AML-193 (cell line): ENCODE measurements at places on chromosomes 2 and 18.

DNA sequence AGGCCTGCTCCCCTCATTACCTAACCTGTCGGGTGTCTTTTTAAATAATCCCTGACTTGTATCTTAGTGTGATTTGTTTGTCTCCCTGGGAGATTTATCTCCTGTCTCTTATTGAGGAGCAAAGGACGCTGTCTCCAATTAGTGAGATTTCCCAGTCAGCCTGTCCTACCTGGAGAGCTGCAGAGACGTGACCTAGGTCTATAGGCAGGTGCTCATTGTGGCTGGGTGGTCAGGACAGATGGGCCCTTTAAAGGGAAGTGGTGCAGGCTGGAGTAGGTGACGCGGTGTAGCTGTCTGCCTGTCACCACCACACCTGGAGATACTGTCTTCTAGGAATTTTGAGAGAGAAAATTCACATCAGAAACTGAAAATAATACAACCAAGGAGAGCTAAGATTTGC lies 28.0 kb downstream of the PLB1 start:
- DNase-seq, result no peak

- DNase-seq, result no peak
Observed at GRCh38 chr2:132586101-132586511, 83.9 kb downstream of the LYPD1 start.

DNA sequence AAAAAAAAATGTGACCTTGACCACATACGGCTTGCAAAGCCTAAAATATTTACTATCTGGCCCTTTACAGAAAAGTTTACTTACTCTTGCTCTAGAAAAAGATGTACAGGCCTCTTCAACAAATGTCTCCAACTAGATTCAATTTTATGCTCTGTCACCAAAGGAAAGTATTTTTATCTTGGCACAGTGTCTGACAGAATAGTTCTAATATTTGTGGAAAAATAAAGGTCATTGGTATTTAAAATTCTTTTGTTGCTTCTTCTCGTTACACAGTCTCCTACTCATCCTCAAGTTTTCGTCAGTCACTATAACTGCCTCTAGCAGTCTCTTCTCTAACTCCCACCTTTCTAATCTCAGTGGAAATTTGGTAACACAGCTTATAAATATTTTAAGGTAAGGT lies 1.4 kb downstream of the RBKS start:
- DNase-seq, result no peak

GRCh38 chr2:127173057-127173456 lies 47.0 kb downstream of the CYP27C1 start:
- no peak for DNase-seq

DNA sequence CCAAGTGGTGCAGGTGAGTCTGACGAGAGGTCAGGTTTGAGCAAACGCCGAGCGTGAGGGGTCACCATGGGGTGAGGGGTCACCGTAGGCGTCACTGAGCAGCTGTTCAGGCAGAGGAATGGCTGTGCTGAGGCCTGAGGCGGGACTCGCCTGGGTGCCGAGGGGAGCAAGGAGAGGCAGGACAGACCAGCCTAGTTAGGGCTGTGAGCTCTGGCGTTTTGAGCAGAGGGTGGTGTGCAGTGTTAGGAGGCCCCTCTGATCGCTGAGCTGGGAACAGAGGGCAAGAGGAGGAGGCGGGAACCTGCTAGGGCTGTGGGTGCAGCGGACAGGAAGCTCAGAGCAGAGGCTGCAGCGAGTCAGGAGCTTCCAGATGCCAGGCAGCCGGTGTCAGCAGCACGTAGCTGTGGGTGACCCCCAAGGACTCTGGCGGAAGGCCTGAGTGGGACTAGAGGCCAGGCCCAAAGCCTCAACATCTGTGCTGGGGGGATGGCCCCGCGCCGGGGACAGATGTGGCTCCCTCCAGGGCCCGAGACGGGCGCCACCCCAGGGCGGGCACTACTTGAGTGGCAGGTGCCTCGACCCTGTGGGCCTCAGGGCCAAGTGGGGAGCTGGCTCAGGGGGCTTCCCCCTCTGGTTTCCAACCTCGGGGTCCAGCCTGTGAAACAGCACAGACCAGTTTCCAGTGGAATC lies 55.7 kb downstream of the KCNG2 start:
- DNase-seq, result no peak

- DNase-seq, result no peak
Observed at GRCh38 chr2:226300196-226300886, 499.3 kb downstream of the IRS1 start.

DNA sequence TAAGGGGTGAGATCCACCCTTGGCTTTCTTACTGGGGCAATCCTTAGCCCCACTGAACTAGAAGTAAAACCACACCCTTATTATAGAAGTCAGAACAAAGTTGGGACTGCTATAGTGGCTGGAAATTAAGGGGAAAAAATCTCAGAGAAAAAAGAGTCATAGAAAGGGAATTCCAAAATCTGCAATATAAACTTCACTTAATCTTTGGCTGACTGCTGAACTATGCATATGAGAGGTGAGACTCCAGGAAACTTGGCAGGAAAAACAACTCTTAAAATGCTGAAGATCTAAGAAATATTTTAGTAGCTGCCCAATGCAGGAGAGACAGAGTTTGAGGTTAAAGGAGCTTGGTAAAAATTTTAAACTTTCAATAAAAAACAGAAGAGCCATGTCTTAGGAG lies 201.8 kb upstream of the FN1 start:
- DNase-seq, result no peak

DNA sequence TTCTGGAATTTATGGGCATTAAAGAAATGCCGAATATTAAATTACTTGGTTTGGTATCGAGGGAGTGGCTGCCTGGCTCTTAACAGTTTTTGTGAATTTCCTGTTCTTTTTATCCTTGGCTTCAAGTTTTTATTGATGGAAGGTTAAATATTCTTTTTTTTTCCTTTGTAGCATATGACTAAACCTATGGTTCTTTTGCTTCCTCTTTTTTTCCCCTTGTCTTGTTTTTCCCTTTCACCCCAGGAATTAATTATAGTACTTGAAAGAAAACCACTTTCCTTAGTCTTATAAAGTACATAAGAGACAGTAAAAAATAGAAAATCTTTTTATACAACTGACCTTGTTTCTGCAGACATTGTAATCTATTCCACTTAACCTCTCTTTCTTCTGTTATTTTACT lies 42.4 kb downstream of the MGAT5 start:
- DNase-seq, result peak; percentile 56

DNA sequence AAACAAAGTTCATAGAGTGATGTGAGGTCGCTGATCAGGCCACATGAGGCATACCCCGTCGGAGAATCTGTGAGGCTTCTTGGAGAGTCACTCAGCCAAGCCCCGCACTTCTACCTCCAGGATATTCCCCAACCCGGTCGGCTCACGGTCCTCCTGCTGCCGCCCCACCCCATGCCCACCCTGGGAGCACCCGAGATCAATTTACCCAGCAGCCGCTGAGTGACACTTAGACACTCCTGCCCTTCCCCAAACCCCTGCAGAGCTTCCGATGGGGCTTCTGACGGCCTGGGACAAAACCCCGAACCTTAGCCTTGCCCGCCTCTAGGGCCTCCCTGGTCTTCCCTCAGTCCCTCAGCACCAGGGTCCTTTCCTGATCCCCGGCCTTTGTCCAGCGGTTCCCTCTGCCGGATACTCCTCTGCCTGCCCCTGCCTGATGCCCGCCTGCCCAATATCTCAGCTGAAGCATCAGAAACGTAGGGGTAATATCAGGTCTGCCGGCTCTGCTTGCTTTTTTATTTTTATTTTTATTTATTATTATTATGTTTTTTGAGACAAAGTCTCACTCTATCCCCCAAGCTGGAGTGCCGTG lies 18.9 kb upstream of the OTOS start:
- no peak for DNase-seq

DNA sequence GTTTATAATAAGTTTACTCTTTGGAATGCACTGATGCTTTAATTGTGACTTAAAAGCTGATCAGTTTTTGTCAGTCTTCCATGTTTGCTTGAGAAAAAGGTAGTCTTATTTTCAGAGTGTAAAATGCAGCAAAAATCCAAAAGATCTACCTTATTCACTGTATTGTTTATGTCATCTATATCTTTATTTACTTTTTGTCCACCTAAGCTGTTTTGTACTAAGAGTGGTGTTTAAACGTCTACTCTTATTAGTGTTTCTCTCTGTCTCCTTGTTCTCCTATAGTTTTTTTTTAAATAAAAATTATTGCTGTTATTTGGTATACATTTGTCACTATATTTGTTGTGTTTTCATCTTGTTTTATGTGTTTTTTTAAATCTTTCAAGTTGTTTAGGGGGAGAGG lies 50.4 kb downstream of the VRK2 start:
- DNase-seq, result no peak

DNA sequence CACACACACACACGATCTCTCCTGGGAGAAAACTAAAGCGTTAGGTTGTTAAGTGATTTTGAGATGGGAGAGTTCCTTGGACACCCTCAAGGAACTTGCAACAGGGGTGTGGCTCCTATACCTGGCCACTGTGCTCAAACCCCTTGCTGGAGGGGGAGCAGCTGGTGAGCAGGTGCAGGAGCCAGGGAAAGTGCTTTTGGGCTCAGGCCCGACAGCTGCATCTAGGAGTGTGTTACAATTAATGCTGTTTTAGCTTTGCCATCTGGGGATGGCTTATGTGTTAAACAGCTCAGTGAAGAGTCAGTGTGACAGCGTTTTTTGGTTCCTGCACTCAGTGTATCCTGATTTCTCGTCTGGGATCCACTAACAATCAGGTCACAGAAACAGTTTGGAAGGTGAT lies 510.8 kb downstream of the TRIB2 start:
- DNase-seq, result no peak

GRCh38 chr2:41111836-41112627 lies 660.1 kb upstream of the SLC8A1 start:
- no peak for DNase-seq

DNA sequence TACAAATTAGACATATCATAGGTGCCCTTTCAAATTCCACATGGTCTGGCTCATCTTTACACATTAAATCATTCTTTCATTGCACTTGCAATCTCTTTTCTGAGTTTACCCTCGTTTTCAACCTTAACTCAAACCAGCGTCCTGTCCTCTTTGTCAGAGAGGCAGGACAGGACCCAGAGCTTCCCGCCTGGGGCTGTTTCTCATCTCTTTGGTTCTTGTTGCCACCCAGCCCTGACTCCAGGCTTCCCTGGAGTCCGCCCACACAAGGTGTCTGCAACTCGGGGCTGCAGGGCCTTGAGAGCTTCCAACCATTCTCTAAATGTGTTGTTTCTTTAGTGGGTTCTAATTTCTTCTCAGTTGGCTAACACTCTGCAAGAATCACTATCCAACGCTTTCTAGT lies 24.4 kb downstream of the RBMS1 start:
- DNase-seq, result no peak

DNA sequence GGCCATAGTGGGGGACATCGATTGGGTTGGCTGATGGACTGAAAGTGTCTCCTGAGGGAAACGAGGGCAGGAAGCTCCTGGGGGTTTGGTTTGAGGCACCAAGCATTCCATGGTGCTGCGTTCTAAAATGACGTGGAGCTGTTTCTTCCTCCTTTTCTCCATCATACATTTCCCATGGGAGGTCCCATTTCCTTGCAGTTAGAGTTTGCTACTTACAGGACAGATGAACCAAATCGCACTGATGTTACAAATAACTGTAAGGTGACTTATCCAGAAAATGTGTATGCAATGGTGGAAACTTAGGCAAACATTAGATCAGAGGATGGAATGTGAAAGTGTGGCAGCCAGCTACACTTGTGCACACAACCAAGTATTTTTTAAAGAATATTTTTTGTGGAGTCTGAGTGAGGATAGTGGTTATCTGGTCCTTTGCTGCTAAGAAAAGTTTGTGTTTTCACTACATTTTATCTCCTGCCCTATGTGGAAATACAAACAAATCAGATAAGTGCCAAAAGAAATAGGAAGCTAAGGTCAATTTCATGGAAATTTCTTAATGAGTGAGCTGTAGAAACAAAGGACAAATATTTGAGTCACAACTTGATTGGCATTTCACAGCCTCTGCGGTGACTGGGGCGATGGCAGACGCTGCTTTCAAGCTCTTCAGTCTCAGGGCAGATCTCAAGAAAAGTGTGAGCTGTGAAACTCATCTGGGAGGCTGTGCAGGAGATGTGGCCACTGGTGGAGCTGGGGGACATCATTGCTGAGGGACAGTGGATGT lies 256.2 kb downstream of the TSN start:
- no peak for DNase-seq

- DNase-seq, result no peak
Observed at GRCh38 chr2:17030047-17030446, 364.4 kb upstream of the CYRIA start.

GRCh38 chr2:179442206-179442605 lies 177.6 kb upstream of the SESTD1 start:
- DNase-seq, result no peak

- no peak for DNase-seq
Observed at GRCh38 chr2:58130238-58130637, 83.6 kb downstream of the VRK2 start.

- DNase-seq, result no peak
Observed at GRCh38 chr2:136021976-136022375, 36.5 kb upstream of the DARS1 start.

- DNase-seq, result peak; percentile 35
Observed at GRCh38 chr2:11446733-11447248, 19.2 kb downstream of the E2F6 start.

GRCh38 chr2:14137643-14138042 lies 494.9 kb upstream of the LRATD1 start:
- DNase-seq, result no peak

DNA sequence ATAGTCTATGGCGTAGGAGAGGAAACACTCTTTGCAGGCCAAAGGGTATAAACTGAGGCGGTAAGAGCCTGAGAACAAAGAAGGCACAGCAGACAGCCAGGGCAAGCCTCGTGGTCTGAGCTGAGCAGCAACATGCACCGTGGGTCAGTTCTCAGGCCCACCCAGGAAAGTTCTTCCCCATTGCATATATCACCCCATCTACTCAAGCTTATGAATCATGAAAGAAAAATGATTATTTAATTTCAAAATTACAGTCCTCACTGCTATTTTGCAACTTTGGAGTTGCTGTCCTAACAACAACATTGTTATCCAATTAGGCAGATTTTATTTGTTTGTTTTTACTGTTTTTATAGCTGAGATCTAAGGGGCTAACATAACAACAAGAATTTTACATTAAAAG lies 54.7 kb upstream of the RIOK3 start:
- no peak for DNase-seq

GRCh38 chr18:2898186-2898640 lies 51.4 kb downstream of the EMILIN2 start:
- DNase-seq, result peak; percentile 22

DNA sequence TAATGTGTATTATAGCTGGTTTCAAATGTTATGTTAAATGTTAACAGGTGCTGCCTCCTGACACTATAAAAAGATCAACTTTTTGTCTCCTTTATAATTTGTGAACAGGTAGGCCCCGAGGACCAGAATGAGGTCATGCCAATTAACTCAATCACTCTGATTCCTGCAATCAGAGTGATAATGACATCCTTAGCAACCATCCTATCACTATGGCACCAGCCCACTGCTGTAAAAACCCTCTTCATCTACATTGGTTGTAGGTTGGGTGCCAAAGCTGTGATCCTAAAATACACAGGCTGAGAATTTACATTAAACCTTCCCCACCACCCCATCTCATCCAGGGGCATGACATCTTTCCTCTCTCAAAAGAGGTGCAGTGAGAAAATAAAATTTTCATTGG lies 103.5 kb downstream of the CPO start:
- DNase-seq, result no peak

- DNase-seq, result no peak
Observed at GRCh38 chr18:32379891-32380290, 90.8 kb downstream of the GAREM1 start.

- DNase-seq, result no peak
Observed at GRCh38 chr18:9449600-9450414, 25.5 kb upstream of the RALBP1 start.

- no peak for DNase-seq
Observed at GRCh38 chr2:227816507-227817294, 3.1 kb downstream of the CCL20 start.

- no peak for DNase-seq
Observed at GRCh38 chr2:227613272-227613660, 1.4 kb downstream of the SCYGR3 start.
